ENCODE measurements at places on chromosomes 1 and 21. TPM values are rescaled to one million over a fixed set of nuclear protein-coding genes. Genes with fewer than 3 reads are reported as not detected.

The ABCA4 gene
- total RNA-seq = not detected

- H3K27ac ChIP-seq = no peak overlapping the region
- no peaks in the 10 kb centered on the region for H3K27me3 ChIP-seq
- H3K4me1 ChIP-seq = no peaks in the 10 kb centered on the region
Measured at GRCh38 chr1:172332230-172332629, 88.3 kb upstream of the C1orf105 start.

- no peak overlapping the region for H3K27ac ChIP-seq
- H3K4me1 ChIP-seq = no peaks in the 10 kb centered on the region
- H3K36me3 ChIP-seq = no peaks in the 10 kb centered on the region
- peaks cover 14% of the 10 kb centered on the region for H3K27me3 ChIP-seq
- H3K4me3 ChIP-seq = no peak overlapping the region
Measured at GRCh38 chr1:4650481-4650880, 3.9 kb upstream of the AJAP1 start.

DNA sequence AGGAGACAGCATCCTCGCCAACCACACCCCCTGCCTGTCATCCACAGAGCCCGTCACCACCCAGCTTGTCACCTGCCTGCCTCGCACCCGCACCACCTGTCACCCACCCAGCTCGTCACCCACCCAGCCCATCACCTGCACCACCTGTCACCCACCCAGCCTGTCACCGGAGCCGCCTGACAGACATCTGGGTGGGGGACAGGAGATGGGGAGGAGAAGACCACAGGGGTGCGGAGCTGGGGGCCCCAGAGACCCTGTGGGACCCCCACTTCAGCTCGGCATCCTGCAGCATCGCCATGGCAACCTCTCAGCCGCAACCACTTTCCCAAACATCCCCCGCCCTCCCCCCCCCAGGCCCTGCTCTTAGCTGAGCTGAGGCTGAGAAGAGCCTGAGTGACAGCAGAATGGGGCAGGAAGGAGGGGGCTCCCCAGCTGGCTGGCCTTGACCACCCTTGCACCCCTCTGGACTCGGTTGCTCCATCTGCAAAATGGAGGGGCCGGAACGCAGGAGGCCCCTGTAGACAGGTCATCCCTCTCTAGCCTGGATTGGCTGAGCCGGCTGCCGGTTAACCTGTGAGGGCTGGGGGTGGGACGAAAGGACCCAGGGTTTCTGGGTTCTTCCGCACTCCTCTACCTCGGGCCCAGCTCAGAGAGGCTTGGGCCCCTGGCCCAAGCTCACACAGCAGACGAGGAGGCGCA is 11.6 kb downstream of the AHDC1 start:
- H3K36me3 ChIP-seq = no peaks in the 10 kb centered on the region
- no peak for DNase-seq
- no peaks in the 10 kb centered on the region for H3K4me1 ChIP-seq
- H3K4me3 ChIP-seq = no peak overlapping the region
- no peak overlapping the region for H3K27ac ChIP-seq
- no peaks in the 10 kb centered on the region for H3K27me3 ChIP-seq

GRCh38 chr1:57431400-57431799 is 7.5 kb upstream of the DAB1 start:
- H3K4me3 ChIP-seq = no peak overlapping the region
- no peaks in the 10 kb centered on the region for H3K4me1 ChIP-seq
- DNase-seq = no peak

Measured in activated CD8-positive, alpha-beta T cell treated with anti-CD3 and anti-CD28 coated beads, Interleukin-2, amount 10 ng/mL, durations not matched to agents 7 days and 5 days (primary cell).